ENCODE measurements at places on chromosomes 4 and X. TPM values are rescaled to one million over a fixed set of nuclear protein-coding genes. Genes with fewer than 3 reads are reported as not detected.

DNA sequence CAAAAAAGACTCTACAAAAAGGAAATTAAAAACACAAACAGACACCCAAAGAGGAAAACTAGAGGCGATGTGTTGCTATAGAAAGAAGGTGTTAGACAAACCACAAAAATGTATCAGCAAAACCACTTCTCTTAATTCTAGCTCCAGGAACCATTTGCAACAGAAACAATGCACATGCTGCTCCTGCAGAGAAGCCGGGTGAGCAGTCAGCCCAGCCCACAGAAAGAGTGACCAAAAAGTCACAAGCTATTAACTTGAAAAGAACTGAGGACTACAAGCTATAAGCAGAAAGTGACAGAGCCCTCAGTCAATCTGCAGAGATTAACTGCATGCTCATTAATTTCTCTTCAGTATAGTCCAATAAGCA, 96.2 kb upstream of the KLHL13 start:
- no peaks in the 10 kb centered on the region for H3K36me3 ChIP-seq
- no peak overlapping the region for H3K27ac ChIP-seq
- no peaks in the 10 kb centered on the region for H3K4me1 ChIP-seq
- DNase-seq, result no peak
- H3K27me3 ChIP-seq, result no peaks in the 10 kb centered on the region

DNA sequence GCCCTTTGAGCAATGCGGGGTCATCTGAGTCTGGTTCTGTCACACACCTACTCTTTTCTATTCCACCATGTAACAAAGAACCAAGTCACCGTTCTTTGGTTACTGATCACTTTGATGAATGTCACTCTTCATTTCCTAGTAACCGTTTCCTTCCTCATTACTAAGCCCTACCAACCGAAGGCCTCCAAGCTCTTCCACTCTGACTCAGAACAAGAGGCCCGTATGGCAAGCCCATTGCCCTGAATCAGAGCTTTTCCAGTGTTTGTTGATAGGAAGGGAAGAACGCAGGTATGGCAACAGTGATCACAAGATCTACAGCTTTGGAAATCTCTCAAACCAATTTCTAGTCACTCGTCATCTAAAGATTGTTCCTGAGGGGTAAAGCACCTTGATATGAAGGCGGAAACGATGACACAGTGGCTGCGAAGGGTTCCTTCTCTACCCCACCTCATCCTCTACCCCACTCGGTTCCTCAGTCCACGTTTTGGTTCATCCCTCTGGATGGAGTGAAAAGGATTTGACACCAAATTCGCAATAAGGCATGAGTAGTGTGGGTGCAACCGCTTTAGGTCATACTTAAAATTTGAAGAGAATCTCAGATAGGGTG, 28.0 kb upstream of the CD40LG start:
- H3K27ac ChIP-seq, result no peak overlapping the region
- no peak overlapping the region for H3K4me3 ChIP-seq
- H3K36me3 ChIP-seq, result no peaks in the 10 kb centered on the region
- no peaks in the 10 kb centered on the region for H3K27me3 ChIP-seq
- no peaks in the 10 kb centered on the region for H3K4me1 ChIP-seq
- no peak for DNase-seq

GRCh38 chr4:4333265-4333706, 43.2 kb downstream of the ZBTB49 start:
- H3K27ac ChIP-seq, result no peak overlapping the region
- DNase-seq, result no peak
- no peaks in the 10 kb centered on the region for H3K27me3 ChIP-seq
- no peaks in the 10 kb centered on the region for H3K36me3 ChIP-seq
- H3K4me1 ChIP-seq, result no peaks in the 10 kb centered on the region
- no peak overlapping the region for H3K4me3 ChIP-seq

DNA sequence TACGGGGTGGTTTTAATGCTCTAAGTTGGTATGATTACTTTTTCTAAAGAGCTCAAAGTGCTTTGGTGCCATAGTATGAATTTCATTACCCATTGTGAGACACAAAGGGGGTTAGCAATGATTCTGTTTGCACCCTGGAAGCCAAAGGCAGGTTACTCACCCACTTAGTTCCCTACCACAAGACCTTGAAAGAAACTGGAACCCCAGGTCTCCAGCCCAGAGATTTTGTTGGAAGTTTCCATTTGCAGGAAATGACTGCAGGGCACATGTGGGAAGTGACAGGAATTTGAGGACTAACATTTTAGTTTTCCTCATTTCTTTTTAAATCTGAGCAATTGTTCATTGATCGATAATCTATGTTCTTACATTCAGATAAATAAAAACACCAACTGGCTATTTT, 1.8 kb upstream of the HS3ST1 start:
- H3K27me3 ChIP-seq, result peaks cover 28% of the 10 kb centered on the region
- DNase-seq, result no peak
- no peak overlapping the region for H3K27ac ChIP-seq
- H3K4me1 ChIP-seq, result peaks cover 17% of the 10 kb centered on the region
- no peaks in the 10 kb centered on the region for H3K36me3 ChIP-seq

- H3K27ac ChIP-seq, result no peak overlapping the region
- H3K4me1 ChIP-seq, result no peaks in the 10 kb centered on the region
Observed at GRCh38 chr4:4890574-4891255, 31.2 kb downstream of the MSX1 start.

GRCh38 chr4:137471895-137472294, 60.4 kb downstream of the PCDH18 start:
- no peak overlapping the region for H3K27ac ChIP-seq
- no peak for DNase-seq
- H3K36me3 ChIP-seq, result no peaks in the 10 kb centered on the region
- no peaks in the 10 kb centered on the region for H3K4me1 ChIP-seq
- H3K4me3 ChIP-seq, result no peak overlapping the region

GRCh38 chrX:13014111-13015096, 30.0 kb downstream of the FAM9C start:
- no peaks in the 10 kb centered on the region for H3K36me3 ChIP-seq
- no peak for DNase-seq
- no peak overlapping the region for H3K4me3 ChIP-seq
- H3K27ac ChIP-seq, result no peak overlapping the region

DNA sequence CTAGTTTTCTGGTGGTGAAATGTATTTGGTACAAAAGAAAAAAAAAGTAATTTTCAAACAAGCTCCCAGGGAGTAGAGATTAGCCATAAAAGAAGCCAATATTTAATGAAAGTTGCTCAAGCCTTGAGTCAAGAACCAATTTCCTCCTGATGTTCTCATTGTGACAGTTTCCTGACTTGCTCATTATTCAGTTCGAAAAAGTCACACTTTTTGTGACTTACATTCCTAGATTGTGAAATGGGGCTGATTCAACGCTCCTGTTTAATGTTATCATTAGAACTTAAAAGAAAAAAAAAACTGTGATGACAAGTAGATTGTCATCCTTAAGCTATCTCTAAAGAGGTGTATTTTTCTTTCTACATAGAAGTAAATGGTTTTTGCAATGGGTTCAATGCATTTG, 122.6 kb upstream of the BMPR1B start:
- H3K36me3 ChIP-seq, result no peaks in the 10 kb centered on the region
- DNase-seq, result no peak
- H3K27ac ChIP-seq, result no peak overlapping the region
- H3K4me3 ChIP-seq, result no peak overlapping the region

Gene ATP2B3
- 0.14 TPM for polyA plus RNA-seq

Gene CLDN2
- polyA plus RNA-seq, result 0.02 TPM

Gene PDGFC
- 0.65 TPM for polyA plus RNA-seq

Gene RNF175
- polyA plus RNA-seq, result 9.8 TPM

Gene HELT
- polyA plus RNA-seq, result 0.32 TPM

Gene BEX5
- polyA plus RNA-seq, result not detected

All from H1 (cell line).